ACHN (cell line): ENCODE measurements at places on chromosomes 5 and 9.
A peak's percentile ranks its signal among the peaks of the same experiment; 100 is the strongest.

DNA sequence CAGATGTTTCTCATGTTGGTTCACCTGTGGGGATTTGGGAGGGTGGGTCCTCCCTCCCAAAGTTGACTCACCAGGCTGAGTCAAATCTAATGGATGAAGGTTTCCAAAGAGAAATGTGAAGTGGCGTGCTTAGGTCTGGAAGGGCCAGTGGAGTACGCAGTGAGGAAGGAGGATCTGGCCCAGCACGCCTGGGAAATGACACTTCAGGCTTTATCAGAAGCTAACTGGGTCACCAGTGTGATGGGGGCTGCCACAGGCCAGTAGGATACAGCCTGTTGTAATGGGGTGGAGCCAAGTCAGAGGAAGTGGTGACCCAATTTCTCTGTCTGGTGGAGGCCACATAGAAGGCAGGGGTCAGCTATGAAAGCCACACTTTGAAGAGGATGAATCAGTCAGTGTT is 18.0 kb downstream of the POLR1E start:
- no peak for DNase-seq

GRCh38 chr5:118185018-118185417 is 803.3 kb downstream of the DTWD2 start:
- no peak for DNase-seq

- no peak for DNase-seq
Observed at GRCh38 chr5:180645274-180646204, 3.9 kb downstream of the FLT4 start.

DNA sequence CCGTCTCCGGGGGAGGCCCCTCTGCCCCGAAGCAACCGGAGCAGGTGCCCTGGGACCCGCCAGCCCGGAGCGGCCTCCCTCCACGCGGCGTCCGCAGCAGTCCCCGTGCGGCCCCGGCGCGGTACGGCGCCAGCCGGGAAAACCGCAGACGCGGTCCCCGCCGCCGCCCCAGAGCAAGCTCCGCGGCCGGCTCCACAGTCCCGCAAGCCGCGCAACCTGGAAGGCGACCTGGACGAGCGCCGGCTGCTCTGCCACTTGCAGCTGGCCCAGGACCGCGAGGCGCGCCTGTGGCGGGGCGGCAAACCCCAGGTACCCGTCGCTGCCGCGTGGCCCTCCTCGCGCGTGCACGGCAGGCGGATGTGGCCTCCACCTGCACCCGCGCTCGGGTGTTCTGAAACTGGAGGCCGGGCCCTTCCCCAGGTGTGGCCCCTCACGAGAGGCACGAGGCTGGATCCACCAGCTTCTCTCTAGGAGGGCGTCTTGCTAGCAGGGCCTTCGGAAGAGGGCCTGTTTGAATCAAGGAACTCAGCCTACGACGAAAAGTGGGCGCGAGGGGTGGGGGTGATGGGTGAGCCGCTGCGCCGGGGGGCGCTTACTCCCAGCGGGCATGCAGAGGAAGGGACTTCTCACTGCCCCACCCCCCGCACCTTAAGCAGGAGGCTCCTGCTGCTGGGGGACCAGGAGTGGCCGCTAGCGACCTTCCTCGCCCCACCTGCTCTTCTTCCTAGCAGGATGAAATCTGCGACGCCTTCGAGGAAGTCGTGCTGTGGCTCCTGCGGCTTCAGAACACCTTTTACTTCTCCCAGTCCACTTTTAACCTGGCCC is 602 bp downstream of the CCNI2 start:
- no peak for DNase-seq

GRCh38 chr9:75844321-75844720 is 46.2 kb upstream of the PCSK5 start:
- no peak for DNase-seq

DNA sequence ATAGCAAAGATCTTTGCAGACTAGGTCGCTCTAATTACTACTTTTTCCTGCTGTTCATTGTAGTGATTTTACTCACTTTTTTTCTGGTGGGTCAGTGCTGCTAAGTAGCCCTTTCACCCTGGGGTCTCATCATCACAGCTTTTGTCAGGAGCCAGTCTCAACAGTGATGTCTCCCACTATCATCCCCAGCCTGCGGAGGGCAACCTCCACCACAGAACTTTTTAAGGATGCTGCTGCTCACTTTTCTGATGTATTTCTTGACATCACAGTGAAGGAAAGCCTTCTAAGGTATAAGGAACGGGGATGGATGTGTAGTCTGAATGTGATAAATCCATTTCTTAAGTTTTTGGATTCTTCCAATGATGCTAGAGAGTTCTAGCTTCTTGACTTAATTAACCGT is 242.5 kb upstream of the RIOK2 start:
- DNase-seq, result no peak

DNA sequence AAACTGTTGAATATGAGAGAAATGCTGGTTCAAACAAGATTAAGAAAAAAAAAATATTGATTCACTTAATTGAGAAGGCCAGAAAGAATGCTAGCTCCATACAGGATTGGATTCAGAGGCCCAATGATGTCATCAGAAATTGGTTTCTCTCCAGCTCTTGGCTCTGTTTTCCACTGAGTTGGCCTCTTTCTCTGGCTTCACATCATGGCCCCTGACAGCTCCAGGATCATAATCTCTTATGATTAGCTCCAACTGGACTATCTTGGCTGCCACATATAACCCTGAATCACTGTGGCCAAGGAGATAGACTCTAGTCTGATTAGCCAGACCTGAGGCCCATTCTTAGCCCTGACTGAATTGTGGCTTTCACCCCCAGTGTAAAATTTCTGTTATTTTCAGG is 244.7 kb upstream of the GRAMD2B start:
- no peak for DNase-seq

- DNase-seq, result no peak
Observed at GRCh38 chr5:158485604-158486081, 614.1 kb downstream of the EBF1 start.

GRCh38 chr5:4572311-4573100 is 567.6 kb upstream of the ADAMTS16 start:
- no peak for DNase-seq

DNA sequence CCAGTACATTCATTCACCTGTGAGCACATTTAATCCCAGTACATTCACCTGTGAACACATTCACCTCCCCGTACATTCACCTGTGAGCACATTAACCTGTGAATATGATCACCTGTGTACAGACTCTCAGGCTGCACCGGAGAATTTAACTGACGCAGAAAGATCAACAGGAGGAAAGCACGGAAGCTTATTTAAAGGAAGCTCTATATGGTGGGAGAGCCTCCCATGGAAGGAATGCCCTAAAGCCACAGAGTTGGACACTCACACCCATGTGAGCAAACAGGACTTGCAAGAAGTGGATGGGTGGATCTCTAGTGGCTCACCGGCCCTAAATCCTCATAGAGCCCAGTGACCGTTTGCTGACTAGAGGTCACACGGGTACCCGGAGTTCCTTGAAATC is 38.2 kb downstream of the TRIP13 start:
- DNase-seq, result no peak

DNA sequence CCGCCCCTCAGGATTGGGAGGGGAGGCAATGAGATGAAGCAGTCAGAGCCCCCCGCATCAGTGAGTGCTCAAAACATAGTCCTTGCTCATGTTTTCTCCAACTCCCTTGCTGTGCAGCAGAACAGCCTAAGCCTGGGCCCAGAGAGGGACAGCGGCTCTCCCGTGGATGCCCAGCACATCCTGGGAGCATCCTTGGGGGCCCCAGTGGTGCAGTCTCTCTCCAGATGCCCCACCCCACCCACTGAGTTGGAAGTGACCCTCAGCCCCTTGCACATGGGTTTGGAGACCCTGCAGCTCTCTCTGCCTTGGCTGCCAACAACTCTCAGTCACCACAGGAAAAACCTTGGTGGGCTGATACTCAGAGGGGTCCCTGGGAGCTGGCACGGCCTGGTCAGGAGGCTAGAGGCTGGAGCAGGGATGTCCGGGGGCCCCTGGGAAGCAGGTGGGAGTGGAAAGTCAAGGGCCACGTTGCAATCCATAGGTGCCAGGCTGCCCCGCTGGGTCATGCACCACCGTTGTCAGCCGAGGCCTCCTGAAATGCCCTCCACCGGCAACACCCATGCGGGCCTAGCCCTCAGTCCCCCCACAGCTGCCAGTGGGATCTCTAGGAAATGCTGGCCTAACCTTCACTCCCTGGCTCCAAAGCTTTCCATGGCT is 242.5 kb downstream of the PBX3 start:
- no peak for DNase-seq

DNA sequence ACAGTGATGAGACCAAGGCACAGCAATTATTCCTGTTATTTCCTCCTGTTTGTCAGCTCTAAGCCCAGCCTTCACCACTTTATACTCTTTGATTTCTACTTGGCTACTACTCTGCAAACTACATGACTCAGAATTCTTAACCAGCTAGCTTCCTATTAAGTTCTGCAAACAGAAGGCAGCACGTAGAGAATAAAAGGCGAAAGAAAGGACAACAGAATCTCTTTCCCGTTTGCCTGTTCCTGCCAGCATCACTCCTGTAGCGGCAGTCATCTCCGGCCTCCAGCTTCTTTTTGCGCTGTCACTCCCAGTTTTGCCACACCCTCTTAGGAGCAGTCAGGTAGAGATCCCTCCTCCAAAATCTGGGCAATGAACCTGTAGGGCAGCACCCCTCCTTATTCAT is 29.9 kb downstream of the DPYSL3 start:
- no peak for DNase-seq

DNA sequence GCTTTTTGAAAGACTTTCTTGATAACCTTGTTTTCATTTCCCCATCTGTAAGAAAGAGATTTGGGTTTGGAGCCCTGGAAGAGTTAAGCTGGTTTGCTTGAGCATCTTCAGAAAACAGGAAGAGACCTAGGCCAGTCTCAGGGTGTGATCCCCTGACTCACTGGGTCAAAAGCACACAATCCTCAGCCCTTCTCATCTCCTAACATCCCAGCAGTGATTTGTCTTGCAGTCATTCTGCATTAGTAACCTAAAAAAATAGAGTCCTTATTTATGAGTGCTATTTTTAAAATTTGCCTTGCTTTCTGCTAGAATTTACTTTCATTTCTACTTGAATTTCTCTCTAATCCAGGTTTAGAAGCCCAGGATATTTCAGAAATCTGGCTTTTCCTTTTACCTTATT is 16.4 kb upstream of the ARSB start:
- DNase-seq, result no peak

DNA sequence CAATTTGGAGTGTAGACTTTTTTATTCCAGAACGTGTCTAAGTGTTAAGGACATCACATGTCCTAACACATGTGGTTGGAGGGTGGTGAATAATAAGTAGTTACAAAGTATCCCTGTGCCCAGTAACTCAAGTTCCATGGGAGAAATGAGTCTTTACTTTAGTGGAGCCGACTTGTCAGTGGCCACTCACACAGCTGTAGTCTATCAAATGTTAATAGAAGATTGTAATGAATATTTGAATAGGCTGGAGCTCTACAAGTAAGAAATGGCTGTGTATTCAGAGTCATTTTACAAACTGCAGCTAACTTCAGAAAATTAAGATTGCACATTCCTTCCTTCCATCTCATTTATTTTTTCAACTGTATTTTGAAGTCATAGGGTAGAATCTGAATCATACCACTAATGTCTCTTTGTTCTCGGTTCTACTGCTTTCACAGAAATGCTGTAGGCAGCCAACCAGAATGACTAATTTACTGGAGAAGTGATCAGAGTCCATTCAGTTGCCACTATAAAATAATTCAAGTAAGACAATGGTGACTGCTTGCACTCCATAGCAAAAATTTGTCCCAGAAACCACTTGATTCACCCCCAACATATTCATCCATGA is 394.8 kb downstream of the NR2F1-AS1 start:
- no peak for DNase-seq

DNA sequence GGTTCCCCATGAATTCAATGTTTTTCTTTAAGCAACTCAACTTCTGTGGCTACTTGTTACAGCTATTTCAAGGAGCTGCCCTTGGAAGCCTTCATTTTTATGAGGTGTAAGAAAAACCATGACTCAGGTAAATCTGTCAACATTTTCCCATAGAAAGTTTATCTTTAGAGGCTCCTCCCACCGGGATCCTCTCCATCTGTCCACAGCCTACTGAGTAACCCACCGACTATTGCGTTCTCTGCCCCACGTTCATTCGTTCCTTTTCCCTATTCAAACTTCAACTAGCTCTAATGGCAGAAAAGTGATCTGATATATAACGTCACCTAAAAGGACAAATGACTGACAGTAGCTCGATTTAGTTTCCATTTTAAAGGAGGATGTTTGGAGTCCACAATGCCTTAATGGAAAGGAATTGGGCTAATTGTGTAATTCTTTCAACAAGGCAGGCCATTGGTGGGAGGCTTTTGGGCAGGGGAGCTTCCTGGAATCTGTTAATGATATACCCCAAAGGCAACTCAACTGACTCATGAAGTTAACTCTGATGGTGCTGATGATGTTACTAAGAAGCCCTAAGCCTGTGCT is 29.3 kb upstream of the NR3C1 start:
- peak; percentile 66 for DNase-seq

GRCh38 chr9:90064248-90064647 is 459.4 kb downstream of the GADD45G start:
- DNase-seq, result no peak

- no peak for DNase-seq
Observed at GRCh38 chr9:131835151-131835910, 95.5 kb upstream of the RAPGEF1 start.
